ENCODE measurements at places on chromosomes 1 and 21. TPM values are rescaled to one million over a fixed set of nuclear protein-coding genes. Genes with fewer than 3 reads are reported as not detected.

RPL22 gene
- total RNA-seq: 547 TPM

DNA sequence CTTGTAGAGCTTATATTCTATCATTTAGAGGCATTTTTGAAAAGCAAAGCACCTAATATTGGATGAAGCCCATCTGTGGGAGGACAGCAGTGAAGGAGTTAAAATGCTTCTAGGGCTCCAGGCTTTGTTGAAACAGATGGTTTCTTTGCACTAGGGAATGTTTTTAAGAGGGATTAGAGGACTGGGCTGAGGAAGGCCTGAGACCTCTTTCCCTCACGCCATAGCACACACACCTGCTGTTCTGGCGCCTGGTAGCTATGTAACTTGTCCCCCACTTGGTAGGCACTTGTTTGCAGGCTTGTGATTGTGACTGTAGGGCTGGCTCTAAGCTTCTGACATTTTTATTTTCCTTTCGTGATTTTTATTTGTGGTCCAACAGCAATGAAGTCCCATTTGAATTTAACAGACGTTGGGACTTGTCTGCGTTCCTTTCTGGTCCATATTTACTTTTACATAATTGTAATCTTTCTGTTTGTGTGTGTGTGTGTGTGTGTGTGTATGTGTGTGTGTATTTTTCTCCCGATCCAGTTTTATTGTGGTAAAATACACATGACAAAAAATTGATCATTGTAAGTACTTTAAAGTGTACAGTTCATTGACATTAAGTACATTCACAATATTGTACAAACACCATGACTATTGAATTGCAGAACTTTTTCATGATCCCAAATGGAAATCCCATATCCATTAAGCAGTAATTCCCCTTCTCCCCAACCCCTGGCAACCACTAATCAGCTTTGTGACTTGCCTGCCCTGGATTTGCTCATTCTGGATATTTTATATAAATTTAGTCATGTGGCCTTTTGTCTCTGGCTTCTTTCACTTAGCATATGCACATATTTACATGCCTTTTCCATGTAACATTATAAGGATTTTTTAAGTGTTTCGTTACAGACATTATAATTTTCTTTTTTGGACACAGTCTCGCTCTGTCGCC lies 33.5 kb upstream of the MACF1 start:
- H3K4me3 ChIP-seq: peak overlapping the region; percentile 41
- DNase-seq: peak; percentile 61
- H3K27me3 ChIP-seq: no peaks in the 10 kb centered on the region
- H3K36me3 ChIP-seq: no peaks in the 10 kb centered on the region
- H3K27ac ChIP-seq: no peak overlapping the region

DNA sequence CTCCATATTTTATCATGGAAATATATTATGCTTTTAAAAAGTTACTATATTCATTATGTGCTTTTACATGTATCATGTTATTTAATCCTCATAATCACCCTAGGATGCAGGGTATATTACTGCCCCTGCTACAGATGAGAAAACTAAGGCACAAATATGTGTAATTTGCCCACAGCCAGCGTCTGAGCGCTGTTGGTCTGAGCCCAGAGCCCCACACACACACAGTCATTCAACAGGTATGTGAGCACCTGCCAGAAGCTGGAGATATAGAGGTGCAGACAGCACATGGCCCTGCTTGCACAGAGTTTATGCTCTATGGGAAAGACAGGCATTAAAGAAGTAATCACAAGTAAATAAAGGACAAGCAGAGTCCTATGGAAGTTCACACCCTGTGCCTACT lies 49.8 kb upstream of the SEC16B start:
- H3K27ac ChIP-seq: no peak overlapping the region
- H3K4me3 ChIP-seq: no peak overlapping the region
- no peaks in the 10 kb centered on the region for H3K4me1 ChIP-seq
- peaks cover 14% of the 10 kb centered on the region for H3K36me3 ChIP-seq
- DNase-seq: no peak
- no peaks in the 10 kb centered on the region for H3K27me3 ChIP-seq

CHRNB2 gene
- total RNA-seq: 1.8 TPM

DNA sequence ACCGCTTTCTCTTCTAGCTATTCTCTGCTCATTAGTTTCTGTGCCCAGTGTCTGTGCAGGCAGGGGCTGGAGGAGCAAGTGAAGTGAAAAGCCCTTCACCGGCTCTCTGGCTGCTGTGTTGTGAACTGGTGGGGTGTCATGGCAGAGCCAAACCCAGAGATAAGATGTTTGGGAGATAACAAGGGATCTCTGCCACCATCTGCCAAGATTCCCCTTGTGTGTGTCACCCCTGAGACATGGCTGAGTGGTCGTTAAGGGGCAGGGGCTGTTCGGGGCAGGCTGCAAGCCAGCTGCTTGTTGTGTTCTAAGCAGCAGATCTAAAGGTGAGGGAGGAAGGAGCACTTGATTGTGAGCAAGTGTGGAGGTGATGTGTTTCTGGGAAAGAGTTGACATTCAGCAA lies 24.5 kb downstream of the CNIH3 start:
- no peak overlapping the region for H3K27ac ChIP-seq
- H3K4me3 ChIP-seq: no peak overlapping the region
- no peak for DNase-seq
- H3K36me3 ChIP-seq: no peaks in the 10 kb centered on the region
- H3K4me1 ChIP-seq: no peaks in the 10 kb centered on the region
- H3K27me3 ChIP-seq: no peaks in the 10 kb centered on the region

DNA sequence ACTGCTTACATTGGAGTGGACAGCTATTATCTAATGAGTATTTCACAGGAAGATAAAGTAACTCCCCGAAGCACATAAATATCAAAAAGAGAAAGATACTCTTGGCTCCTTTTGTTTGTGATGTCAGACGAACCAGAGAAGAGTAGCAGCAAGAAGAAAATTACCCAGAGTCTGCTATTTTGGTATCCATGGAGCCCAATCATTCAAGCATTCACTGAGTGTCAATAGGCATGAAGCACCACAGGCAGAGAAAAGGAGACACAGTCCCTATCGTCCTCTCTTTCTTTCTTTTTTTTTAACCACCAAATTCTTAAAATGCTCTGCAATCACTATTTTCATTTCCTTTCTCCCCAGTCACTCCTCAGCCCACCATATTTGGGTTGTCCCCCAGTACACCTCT lies 22.2 kb downstream of the THEMIS2 start:
- H3K36me3 ChIP-seq: peaks cover 81% of the 10 kb centered on the region
- H3K4me1 ChIP-seq: no peaks in the 10 kb centered on the region
- DNase-seq: no peak
- no peak overlapping the region for H3K27ac ChIP-seq

All from H9 (cell line).